Skeletal muscle tissue (tissue), 5 donors: ENCODE measurements at places on chromosomes 2 and 18. TPM values are rescaled to one million over a fixed set of nuclear protein-coding genes. Genes with fewer than 3 reads are reported as not detected.

The FASTKD2 gene
- total RNA-seq = 35.0 TPM

The EFEMP1 gene
- total RNA-seq = 18.3 TPM

The DYNC1I2 gene
- total RNA-seq = 104 TPM

The LONRF2 gene
- total RNA-seq = 1.0 TPM

The ERCC3 gene
- total RNA-seq = 28.7 TPM

The CREB1 gene
- 30.8 TPM for total RNA-seq

The DPP10 gene
- 1.0 TPM for total RNA-seq

The PAX8 gene
- not detected for total RNA-seq

The ATG4B gene
- 29.2 TPM for total RNA-seq

The ERICH2 gene
- 0.52 TPM for total RNA-seq
